ENCODE measurements at places on chromosomes 6 and 20.
A peak's percentile ranks its signal among the peaks of the same experiment; 100 is the strongest.

DNA sequence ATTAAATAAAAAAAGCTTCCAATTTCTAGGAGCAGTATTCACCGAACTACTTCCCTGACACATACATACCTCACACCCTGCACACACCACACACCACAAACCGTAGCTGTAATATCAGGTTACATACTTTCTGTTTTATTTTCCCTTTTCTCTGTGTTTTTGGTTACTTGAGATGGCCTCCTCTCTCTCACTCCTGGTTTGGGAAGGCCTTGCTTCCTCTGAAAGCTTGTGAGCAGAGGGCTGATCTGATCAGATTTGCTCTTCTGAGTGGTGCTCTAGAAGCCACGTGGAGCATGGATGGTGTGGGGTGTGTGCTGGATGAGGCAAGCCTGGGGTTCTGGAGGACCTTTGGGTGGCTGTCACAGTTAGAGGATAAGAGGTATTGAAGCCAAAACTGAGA lies 20.9 kb downstream of the UTRN start:
- no peak for DNase-seq

- DNase-seq: no peak
Observed at GRCh38 chr20:33947709-33948295, 45.9 kb upstream of the RALY start.

GRCh38 chr6:30007132-30007764 lies 53.8 kb upstream of the POLR1H start:
- DNase-seq: no peak

GRCh38 chr6:21414065-21414464 lies 179.5 kb upstream of the SOX4 start:
- DNase-seq: no peak

GRCh38 chr6:64230530-64230929 lies 594.9 kb downstream of the PHF3 start:
- DNase-seq: no peak

DNA sequence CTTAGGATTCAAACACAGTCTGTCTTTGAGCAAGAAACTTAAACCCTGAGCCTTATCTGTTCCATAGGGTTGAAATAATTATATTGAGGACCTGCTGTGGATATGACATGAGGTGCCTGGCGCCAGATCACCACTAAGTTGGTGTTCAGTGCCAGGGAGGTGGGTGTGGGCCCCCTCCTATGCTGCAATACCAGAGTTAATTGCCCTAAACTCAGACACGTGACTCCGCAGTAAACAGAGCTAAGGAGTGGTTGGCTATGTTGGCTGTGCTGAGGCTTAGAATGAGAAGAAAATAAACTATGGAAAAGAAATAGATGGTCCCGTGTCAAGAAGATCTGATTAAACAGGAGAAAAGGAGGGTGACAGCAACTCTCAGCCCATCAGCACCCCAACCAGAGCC lies 419.4 kb upstream of the JARID2 start:
- DNase-seq: no peak

DNA sequence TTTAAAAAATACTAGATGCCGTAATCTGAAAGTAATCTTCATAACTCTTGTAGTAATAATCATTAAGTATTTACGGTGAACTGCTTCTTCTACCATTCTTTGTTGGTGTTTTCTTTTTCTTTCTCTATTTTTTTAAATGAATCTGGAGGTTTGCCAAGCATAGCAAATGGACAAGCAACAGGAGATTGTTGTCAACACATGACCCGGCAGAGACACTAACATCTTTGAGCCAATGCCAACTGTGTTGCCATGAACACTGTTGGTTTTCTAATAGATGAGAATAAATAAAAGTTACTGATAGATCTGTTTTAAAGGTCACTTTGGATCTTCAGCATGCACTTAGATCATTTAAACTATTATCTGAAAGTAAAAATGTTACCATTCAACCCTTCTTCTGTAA lies 523.6 kb upstream of the EYS start:
- no peak for DNase-seq

DNA sequence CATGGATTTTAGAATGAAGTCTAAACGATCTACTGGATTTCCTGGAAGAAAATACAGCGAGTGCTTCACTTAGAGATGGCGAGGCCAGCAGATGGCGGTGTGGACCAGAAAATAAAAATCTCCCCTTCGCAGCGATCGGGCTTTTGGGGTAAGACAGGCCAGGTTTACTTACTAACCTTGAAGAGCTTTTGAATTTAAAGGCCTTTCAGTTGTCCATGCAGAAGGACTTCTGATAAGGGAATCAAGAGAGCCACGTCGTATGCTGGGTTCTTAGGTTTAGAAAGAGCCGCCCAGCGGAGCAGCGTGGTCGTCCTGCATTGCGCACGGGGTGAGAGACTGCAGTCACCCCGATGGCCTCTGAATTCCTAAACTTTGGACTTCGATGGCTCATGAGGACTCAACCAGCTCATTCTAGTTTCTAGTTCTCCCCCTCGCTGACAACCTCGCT lies 125.2 kb upstream of the RALGAPA2 start:
- peak; percentile 68 for DNase-seq

GRCh38 chr6:78598966-78599365 lies 268.4 kb upstream of the IRAK1BP1 start:
- no peak for DNase-seq

- no peak for DNase-seq
Observed at GRCh38 chr6:156914181-156914580, 137.0 kb downstream of the ARID1B start.

DNA sequence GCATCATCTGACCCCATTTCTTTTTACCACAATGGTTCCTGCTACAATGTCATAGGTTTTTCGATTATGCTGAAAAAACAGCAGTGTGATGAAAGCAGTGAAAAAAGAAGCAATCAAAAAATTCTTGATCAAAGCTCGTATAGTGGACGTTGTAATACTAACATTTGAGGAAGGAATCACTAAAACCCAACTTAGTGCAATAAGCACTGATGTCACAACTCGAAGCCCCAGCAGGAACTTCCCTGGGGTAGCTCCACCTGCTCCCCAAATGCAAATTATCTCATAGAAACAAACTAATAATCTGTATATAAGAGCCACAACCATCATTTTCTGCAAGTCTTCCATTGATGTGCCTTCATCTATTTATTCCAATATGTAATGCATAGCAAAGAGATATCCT lies 285.6 kb upstream of the SGK1 start:
- DNase-seq: no peak

GRCh38 chr6:55395871-55396270 lies 68.6 kb downstream of the GFRAL start:
- no peak for DNase-seq

- no peak for DNase-seq
Observed at GRCh38 chr20:1915725-1916124, 20.5 kb downstream of the SIRPA start.

DNA sequence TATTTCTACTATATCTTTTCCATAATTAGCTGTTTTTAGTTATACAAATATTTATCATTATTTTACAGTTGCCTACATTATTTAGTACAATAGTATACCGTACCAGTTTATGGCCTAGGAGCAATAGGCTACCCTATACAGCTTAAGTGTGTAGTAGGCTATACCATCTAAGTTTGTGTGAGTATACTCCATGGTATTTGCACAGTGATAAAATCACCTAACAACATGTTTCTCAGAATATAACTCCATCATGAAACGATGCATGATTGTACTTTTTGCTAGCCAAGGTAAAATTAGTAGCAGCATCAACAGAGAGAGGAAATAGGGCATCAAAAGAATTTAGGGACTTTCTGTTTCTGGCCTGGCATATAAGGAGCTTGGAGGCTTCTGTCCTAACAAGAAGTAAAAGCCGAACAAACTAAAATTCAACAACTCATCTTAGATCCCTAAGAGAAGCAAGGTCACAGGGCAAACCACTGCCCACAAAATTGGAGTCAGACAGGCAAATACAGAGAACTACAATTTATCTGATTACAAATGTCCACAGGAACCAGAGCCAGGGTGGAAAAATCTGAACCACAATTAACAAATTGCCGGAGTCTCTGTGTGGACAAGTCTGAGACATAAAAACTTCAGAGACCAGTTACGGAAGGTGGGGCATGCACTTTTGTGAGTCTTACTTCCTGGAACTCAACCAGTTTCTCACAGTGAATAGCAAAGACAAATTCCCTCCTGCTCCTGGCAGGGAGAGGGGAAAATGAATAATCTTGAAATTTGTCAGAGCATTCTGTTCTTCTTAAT lies 671.4 kb downstream of the RFPL4B start:
- DNase-seq: peak; percentile 19

Measured in putamen (tissue), 1 donor.